ENCODE measurements at places on chromosomes 7 and 10.

GRCh38 chr7:103474956-103475355 is 28.9 kb upstream of the SLC26A5 start:
- no peak for DNase-seq

DNA sequence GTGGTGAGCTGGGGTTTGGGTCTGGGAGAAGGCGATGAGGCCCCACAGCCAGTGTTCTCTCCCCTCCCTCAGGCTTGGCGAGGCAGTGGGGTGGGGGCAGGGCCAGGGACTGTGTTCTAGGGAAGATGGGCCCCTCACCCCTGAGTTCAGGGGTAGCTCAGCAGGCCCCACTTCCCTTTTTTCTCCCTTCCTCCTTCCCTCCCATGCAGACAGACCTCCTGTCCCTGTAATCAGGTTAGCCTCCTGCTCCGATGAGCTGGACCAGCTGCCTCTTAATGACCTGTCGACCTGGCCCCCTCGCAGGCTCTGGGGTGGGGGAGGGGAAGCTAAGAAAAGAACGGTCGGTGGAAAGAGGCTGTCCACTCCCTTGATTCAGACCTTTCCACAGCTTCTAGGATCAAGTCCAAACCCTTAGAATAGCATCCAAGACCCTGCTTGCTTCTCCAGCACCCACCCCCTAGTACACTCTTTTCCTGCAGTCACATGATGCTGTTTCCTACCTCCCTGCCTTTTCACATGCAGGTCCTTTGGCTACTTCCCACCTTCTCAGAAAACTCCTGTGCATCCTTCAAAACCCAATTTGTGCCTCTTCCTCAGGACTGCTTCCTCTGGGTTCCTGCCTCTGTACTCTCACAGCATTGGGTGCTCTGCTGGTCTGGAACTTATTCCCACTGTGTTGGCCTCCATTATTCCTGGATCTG is 64.1 kb downstream of the ZMIZ1 start:
- DNase-seq: no peak

- no peak for DNase-seq
Observed at GRCh38 chr7:3277604-3278572, 23.2 kb upstream of the SDK1 start.

GRCh38 chr10:74924251-74924963 is 98.0 kb downstream of the KAT6B start:
- DNase-seq: peak; percentile 85

- no peak for DNase-seq
Observed at GRCh38 chr10:101308051-101308450, 45.9 kb upstream of the BTRC start.

DNA sequence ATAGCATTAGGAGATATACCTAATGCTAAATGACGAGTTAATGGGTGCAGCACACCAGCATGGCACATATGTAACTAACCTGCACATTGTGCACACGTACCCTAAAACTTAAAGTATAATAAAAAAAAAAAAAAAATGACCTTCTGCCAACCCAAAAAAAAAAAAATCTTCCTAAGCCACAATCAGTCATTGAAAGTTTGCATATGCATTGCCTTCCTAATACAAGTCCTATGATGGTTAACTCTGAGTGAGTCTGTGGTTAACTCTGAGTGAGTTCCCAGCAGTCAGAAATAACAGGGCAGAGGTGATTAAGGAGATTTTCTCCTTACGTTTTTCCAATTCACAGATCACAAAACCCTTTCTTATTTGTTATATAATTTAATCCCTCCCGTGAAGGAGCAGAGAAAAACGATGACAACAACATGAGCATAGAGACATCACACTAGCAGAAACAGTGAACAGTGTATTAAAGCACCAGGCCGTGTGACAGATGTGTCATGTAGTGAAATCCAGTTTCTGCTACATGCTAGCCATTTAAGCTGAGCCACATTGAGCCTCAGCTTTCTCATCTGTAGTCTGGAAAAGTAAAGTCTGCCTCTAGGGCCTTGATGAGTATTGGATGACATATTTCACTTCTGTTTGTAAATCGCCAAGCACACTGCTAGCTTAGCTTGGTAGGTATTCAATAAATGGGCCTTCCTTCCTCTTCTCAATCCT is 7.4 kb upstream of the RNF148 start:
- no peak for DNase-seq

- DNase-seq: no peak
Observed at GRCh38 chr7:18828994-18829857, 288.2 kb downstream of the TWIST1 start.

DNA sequence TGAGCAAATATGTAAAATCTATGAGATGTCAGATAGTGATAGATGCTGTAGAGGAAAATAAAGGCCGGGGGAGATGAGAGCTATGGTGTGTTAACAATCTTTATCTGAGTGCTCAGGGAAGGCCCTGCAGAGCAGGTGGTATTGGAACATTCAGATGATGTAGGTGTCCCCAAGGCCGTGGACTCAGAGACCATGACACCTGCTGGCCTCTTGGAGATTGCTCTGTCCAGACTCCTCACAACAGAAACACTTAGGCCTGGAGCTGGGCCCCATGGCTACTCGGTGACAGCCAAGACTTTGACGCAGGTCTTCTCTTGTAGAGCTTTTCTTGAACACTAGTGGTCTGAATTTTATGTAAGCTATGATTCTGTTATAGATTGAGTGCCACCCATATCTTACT is 13.3 kb downstream of the AKR1E2 start:
- DNase-seq: no peak

GRCh38 chr10:86372784-86373239 is 6.2 kb upstream of the GRID1 start:
- no peak for DNase-seq

- no peak for DNase-seq
Observed at GRCh38 chr7:148884049-148884298, at the start of gene EZH2. Gene EZH2, minus strand, starts transcription at chr7:148884291. Its CDS starts 36,993 bp downstream, at chr7:148847298.

- DNase-seq: peak; percentile 24
Observed at GRCh38 chr10:6201516-6201975, 1.2 kb upstream of the PFKFB3 start.

- DNase-seq: no peak
Observed at GRCh38 chr10:4483811-4484210, 342.2 kb upstream of the AKR1E2 start.

GRCh38 chr7:95688931-95689495 is 83.3 kb upstream of the DYNC1I1 start:
- DNase-seq: no peak

DNA sequence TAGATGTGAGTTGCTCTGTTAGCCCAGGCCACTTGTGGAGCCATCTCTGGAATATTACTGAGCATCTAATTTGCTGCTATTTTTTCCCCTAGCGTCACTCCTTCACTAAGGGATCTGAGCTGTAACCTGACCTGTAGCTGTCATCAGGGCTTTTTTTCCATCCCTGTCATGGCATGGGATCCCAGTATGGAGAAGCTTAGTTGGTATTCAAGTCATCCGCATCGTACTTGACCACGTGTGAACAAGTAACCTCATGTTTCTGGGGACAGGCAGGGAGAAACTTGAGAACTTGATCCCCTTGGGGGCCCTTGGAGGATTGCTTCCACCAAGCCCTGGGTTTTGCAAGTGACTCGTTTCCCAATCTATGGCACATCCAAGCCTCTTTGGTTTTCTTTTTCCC is 474.4 kb upstream of the GALNT17 start:
- no peak for DNase-seq

- DNase-seq: no peak
Observed at GRCh38 chr7:129940329-129940728, 12.4 kb downstream of the UBE2H start.

- no peak for DNase-seq
Observed at GRCh38 chr7:155455776-155456737, 1.9 kb upstream of the EN2 start.

GRCh38 chr7:37714606-37715005 is 31.0 kb downstream of the GPR141 start:
- DNase-seq: no peak

- no peak for DNase-seq
Observed at GRCh38 chr10:49784681-49785080, 22.6 kb upstream of the OGDHL start.

GRCh38 chr7:108287857-108288256 is 157.7 kb upstream of the LAMB4 start:
- no peak for DNase-seq

- DNase-seq: peak; percentile 8
Observed at GRCh38 chr7:115984105-115984504, 46.5 kb downstream of the TFEC start.

DNA sequence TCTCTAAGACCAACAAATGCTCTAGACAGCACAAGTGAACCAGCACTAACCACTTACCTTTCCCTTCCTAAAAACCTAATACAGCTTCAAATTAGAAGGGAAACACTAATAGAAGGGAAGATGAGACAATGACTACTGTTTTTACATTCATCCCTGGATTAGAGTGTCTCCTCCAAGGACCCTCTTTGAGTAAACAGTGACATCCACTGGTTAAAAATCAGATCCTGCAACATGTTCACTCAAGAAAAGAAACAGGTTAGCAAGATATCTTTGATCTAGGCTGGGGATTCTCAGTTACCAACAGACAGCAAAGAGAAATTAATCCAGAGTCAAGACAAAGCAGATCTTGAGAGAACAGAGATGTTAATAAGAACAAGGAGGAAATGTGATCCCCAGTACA is 177.7 kb upstream of the GHITM start:
- DNase-seq: no peak

GRCh38 chr7:2225336-2225735 is 7.4 kb downstream of the MAD1L1 start:
- DNase-seq: no peak

DNA sequence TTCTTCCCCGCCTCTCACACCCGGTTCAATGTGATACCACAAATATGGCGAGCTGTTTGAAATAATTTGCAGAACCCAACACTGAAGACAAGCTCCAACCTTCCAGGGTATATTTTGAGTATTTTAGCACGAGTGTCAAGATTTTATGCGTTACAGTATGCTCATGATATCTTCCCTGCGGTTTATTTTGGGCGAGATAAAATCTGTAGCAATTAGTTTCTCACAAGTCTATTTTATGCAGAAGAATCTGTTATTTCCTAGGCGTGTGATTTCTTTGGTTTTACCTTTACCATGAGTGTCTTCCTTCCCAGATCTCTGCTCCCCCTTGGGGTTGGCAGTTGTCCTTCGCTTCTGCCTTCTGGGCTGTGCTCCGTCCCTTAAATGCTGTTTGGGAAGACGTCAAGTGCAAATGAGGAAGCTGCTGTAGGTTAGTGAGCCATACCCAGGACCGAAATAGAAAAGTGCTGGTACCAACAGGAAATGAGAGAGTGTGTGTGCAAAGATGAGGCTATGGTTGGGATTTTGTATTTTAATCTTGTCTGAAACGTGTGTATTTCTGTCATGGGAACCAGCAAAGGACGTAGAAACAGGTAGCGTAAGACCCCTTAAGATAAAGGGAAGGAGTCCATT is 299.8 kb downstream of the KLF6 start:
- DNase-seq: no peak
